Breast epithelium (tissue), 4 donors: ENCODE measurements at places on chromosomes 12 and 14.

DNA sequence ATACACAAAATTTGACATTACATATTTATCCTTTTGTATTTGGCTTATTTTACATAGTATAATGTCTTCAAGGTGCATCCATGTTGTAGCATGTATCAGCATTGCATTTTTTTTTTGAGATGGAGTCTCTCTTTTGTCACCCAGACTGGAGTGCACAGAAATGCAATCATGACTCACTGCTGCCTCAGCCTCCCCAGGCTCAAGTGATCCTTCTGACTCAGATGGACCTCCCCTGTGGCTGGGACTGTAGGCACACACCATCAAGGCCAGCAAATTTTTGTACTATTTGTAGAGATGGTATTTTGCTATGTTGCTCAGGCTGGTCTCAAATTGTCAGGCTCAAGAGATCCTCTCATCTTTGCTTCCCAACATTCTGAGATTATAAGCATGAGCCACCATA is 214.4 kb upstream of the ALG10B start:
- H3K4me1 ChIP-seq, result no peaks in the 10 kb centered on the region
- no peaks in the 10 kb centered on the region for H3K27me3 ChIP-seq
- H3K4me3 ChIP-seq, result no peak overlapping the region

DNA sequence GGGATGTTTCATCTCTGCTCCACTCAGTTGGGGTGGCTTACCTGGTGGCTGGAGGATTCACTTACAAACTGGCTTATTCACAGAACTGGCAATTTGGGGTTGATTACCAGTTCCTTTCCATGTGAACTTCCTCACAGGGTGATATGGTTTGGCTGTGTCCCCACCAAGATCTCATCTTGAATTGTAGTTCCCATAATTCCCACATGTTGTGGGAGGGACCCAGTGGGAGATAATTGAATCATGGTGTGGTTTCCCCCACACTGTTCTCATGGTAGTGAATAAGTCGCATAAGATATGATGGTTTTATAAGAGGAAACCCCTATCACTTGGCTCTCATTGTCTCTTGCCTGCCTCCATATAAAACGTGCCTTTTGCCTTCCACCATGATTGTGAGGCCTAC is 26.9 kb upstream of the IGF1 start:
- H3K36me3 ChIP-seq, result no peaks in the 10 kb centered on the region
- no peak overlapping the region for H3K4me3 ChIP-seq

DNA sequence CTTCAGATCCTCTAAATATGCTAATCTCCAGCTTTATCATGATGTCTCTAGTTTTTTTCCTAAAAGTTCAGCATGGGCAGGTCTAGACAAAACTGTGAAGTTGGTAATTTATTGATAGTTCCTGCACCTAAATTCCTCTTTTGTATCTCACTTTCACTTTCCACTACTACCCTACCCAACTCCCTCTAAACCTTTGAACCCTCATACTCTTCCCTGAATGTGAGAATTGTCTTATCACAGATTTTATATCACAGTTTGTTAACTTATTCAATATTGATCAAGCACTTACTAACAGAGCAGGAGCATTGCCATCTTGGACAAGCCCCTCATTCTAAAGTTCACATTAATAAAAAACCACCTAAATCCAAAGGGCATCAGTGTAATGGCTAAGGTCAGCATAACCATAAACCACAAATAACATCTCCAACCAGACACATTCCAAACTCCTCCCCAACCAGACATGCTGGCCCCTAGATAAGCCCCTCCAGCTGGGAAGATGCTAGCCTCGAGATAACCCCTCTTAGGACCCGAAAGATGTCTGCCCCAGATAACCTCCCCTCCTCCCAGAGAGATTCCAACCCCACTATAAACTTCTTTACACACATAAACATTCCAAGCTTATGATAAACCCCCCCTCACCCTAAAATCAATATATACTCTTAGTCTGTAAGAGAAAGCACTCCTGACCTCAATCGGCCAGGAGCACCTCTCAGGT is 78.7 kb downstream of the FSCB start:
- H3K4me3 ChIP-seq, result no peak overlapping the region
- H3K27me3 ChIP-seq, result no peaks in the 10 kb centered on the region
- DNase-seq, result no peak
- no peak overlapping the region for H3K27ac ChIP-seq
- H3K4me1 ChIP-seq, result no peaks in the 10 kb centered on the region
- no peaks in the 10 kb centered on the region for H3K36me3 ChIP-seq

GRCh38 chr12:11744410-11744801 is 94.9 kb downstream of the ETV6 start:
- no peaks in the 10 kb centered on the region for H3K27me3 ChIP-seq
- no peak for DNase-seq
- H3K36me3 ChIP-seq, result no peaks in the 10 kb centered on the region
- H3K4me1 ChIP-seq, result no peaks in the 10 kb centered on the region
- H3K27ac ChIP-seq, result peak overlapping the region; percentile 60
- no peak overlapping the region for H3K4me3 ChIP-seq

DNA sequence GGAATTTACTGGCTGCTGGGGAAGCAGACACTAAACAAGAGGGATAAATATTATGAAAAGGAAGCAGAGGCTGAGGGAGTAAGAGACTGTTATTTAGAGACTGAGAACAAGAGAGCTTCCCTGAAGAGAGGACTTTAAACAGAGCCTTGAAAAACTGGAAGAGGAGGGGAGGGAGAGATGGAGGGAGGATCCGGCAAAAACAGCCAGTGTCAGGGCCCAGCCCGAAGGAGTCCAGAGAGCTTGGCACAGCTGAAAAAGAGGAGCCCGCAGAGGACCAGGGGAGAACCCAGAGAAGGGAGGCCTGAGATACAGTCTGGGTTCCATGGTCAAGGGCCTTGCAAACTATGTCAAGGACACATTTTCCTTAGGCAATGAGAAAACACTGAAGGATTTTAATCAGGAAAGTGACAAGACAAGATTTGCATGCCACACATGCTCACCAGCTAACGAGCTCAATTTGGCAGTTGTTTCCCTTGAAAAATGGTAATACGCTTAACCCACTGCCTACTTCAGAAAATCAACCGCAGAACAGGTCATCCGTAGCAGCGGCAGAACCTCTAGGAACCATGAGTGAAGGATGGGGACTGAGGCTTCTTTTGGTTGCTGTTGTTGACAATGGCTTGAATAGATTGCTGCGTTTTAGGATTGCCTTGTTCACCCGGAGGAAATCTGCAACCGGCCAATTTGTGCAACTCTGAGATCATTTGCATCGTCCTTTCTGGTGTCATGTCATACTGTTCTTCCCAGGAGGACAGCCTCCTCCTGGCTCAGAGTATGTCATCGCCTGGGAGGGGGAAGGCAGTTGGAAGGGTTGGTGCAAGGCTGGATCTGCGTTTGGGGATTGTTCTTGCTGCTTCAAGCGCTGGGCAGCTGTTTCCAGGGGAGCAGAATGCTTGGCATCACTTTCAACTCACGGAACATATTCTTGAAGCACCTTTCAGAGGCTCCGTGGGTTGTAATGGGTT is 108.2 kb downstream of the PRMT8 start:
- H3K4me1 ChIP-seq, result no peaks in the 10 kb centered on the region
- no peak for DNase-seq
- H3K36me3 ChIP-seq, result no peaks in the 10 kb centered on the region
- H3K27ac ChIP-seq, result no peak overlapping the region
- H3K27me3 ChIP-seq, result peaks cover 10% of the 10 kb centered on the region

- no peak overlapping the region for H3K4me3 ChIP-seq
- no peak for DNase-seq
- H3K27ac ChIP-seq, result no peak overlapping the region
- H3K27me3 ChIP-seq, result no peaks in the 10 kb centered on the region
Measured at GRCh38 chr14:84807673-84808072, 722.3 kb upstream of the FLRT2 start.

DNA sequence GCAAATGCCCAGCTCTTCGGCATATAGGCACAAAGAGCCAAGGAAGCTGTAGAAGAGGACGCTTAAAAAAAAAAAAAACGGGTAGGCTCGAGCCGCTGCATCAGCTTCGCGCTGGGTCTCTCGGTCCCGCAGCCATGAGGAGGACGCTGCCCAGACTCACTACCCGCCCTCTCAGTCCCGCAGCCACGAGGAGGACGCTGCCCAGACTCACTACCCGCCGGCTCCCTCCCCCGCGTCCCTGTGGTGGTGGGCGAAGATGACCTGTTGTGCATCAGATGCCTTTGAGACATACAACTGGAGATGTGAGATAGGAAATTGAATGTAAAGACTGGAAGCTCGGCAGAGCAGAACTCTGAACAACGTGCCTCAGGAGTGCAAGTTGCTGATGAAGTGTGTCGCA is 11.4 kb upstream of the SPSB2 start:
- H3K27ac ChIP-seq, result no peak overlapping the region
- DNase-seq, result no peak
- H3K4me1 ChIP-seq, result no peaks in the 10 kb centered on the region
- no peaks in the 10 kb centered on the region for H3K27me3 ChIP-seq
- no peaks in the 10 kb centered on the region for H3K36me3 ChIP-seq
- no peak overlapping the region for H3K4me3 ChIP-seq

GRCh38 chr12:11846488-11846887 is 197.0 kb downstream of the ETV6 start:
- H3K4me3 ChIP-seq, result no peak overlapping the region
- DNase-seq, result no peak
- no peak overlapping the region for H3K27ac ChIP-seq

GRCh38 chr12:108879615-108880254 is at the start of gene DAO:
TSS of gene DAO (plus strand) at chr12:108880092. CDS start at chr12:108885007, 4,915 bp downstream.
- H3K36me3 ChIP-seq, result no peaks in the 10 kb centered on the region
- no peak within 1 kb of the TSS for H3K4me3 ChIP-seq
- no peak within 1 kb of the TSS for H3K27ac ChIP-seq
- no peak for DNase-seq

DNA sequence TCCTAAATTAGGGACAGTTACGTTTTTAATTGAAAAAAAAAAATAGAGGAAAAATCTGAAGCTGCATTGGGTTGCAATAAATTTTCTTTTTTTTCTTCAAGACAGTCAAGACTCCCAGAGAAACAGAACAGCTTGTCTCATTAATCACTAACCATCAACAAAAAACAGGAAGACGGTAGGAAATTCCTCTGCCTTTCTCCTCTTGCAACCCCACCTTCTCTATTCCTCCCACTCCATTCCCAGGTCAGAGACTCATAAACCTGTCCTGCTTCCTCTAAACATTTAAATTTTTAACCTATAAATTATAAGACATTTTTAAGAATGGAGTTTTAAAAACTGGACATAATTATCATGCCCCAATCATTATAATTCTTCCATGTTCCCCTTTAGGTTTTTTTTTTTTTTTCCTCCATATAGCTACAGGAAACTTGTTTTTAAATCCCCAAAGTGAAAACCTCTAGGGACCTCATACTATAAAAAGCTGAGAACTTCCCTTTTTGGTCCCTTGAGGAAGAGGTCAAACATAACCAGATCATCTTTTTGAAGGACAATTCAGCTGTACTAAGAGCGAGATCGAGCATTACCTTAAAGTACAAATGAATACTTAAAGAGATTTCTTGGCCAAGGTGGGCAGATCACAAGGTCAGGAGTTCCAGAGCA is 36.0 kb downstream of the CPM start:
- H3K4me1 ChIP-seq, result no peaks in the 10 kb centered on the region
- no peaks in the 10 kb centered on the region for H3K27me3 ChIP-seq
- no peak overlapping the region for H3K27ac ChIP-seq
- no peak for DNase-seq
- no peak overlapping the region for H3K4me3 ChIP-seq

DNA sequence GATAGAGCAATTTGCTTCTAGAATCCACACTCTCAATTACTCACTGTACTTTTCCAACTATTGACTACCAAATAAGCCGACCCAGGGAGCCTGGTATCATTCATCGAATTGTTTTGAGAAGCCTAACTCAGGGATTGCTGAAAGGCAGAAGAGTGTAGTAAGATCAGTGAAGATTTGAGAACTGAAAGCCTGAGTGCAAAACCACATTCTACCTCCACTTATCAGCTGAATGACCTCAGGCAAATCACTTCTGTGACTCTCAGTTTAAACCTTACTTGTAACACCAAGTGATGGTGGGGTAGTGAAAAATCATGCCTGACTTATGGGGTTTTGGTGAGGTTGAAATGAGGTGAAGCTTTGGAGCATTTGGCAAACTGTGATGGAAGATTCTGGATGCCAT is 126.1 kb upstream of the MAX start:
- no peak overlapping the region for H3K4me3 ChIP-seq
- no peaks in the 10 kb centered on the region for H3K27me3 ChIP-seq
- H3K36me3 ChIP-seq, result no peaks in the 10 kb centered on the region
- peak overlapping the region; percentile 89 for H3K27ac ChIP-seq
- no peak for DNase-seq

GRCh38 chr14:22900081-22900799 is 17.2 kb downstream of the REM2 start:
- no peak for DNase-seq
- H3K27ac ChIP-seq, result peak overlapping the region; percentile 19
- H3K4me3 ChIP-seq, result no peak overlapping the region
- no peaks in the 10 kb centered on the region for H3K4me1 ChIP-seq
- H3K27me3 ChIP-seq, result no peaks in the 10 kb centered on the region

GRCh38 chr12:52600071-52600470 is 1.2 kb downstream of the KRT72 start:
- H3K4me3 ChIP-seq, result no peak overlapping the region
- H3K4me1 ChIP-seq, result no peaks in the 10 kb centered on the region
- no peak for DNase-seq
- no peak overlapping the region for H3K27ac ChIP-seq
- H3K27me3 ChIP-seq, result no peaks in the 10 kb centered on the region

DNA sequence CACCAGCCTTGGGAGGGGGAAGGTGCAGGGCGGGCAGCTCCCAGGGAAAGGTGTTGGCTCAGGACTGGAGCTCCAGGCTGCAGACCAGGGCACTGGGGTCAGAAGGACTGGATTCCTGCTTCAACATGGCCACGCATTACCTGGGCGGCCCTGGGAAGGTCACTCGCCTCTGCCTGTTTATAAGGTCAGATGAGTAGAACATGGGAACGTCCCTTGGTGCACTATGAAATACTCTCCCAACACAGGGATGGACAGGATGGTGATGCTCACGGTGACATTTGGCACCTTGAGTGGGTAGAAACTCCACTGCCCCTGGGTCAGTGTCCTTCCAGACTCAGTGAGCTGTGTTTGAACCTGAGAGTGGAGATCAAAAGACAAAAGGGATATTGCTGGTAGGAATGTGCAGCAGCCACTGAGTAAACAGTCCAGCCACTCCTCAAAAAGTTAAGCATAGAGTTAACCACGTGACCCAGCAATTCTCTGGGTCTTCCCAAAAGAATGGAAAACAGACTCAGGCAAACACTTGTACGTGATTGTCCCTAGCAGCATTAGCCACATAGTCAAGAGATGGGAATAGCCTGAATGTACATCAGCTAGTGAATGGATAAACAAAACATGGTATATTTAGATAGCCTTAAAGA is 9.1 kb upstream of the BDKRB2 start:
- H3K27me3 ChIP-seq, result no peaks in the 10 kb centered on the region
- H3K27ac ChIP-seq, result no peak overlapping the region
- H3K4me3 ChIP-seq, result no peak overlapping the region
- no peak for DNase-seq
- H3K36me3 ChIP-seq, result no peaks in the 10 kb centered on the region
- no peaks in the 10 kb centered on the region for H3K4me1 ChIP-seq

- H3K36me3 ChIP-seq, result no peaks in the 10 kb centered on the region
- H3K4me1 ChIP-seq, result no peaks in the 10 kb centered on the region
- peak; percentile 34 for DNase-seq
- no peaks in the 10 kb centered on the region for H3K27me3 ChIP-seq
- H3K4me3 ChIP-seq, result no peak overlapping the region
Measured at GRCh38 chr12:108399514-108399913, 60.4 kb upstream of the CMKLR1 start.
